Pancreas (tissue), 10 donors: ENCODE measurements at places on chromosomes 1 and 21.

DNA sequence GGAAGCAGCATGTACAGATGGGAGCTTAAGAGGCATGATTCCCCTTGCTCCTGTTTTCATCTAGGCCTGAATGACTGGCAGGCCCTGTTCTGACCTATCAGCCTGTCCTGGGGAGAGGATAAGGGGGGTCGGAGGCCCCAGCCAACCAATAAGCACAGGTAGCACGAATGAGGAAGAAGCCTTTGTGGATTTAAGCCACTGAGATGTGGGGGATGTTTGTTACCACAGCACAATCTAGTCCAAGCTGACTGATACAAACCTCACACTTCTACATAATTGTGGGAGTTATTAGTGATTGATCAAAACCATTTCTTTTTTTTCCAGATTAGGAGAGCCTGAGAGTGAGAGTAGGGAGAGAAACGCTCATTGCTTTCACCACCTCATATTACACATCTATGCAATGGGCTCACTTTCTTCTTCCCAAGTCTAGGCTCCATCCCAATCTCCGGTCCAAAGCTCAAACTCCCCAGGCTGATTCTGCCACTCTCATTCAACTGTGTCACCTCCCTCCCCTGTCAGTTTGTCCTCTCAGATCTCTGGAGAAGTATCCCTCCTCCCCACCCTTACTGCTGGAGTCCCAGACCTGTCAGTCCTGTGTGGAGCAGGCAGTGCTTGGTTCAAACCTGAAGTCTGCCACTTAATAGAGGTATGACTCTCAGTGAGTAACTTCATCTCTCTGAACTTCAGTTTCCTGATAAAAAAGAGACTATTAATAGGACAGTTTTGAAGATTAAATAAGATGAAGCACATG is 220.5 kb downstream of the PTPRU start:
- no peak overlapping the region for H3K4me3 ChIP-seq
- H3K36me3 ChIP-seq: no peaks in the 10 kb centered on the region
- no peak overlapping the region for H3K27ac ChIP-seq
- no peaks in the 10 kb centered on the region for H3K4me1 ChIP-seq
- H3K27me3 ChIP-seq: no peaks in the 10 kb centered on the region

GRCh38 chr1:12665511-12665910 is 21.6 kb downstream of the AADACL4 start:
- H3K36me3 ChIP-seq: no peaks in the 10 kb centered on the region
- no peak overlapping the region for H3K27ac ChIP-seq
- no peaks in the 10 kb centered on the region for H3K4me1 ChIP-seq
- no peak for DNase-seq
- no peak overlapping the region for H3K4me3 ChIP-seq

DNA sequence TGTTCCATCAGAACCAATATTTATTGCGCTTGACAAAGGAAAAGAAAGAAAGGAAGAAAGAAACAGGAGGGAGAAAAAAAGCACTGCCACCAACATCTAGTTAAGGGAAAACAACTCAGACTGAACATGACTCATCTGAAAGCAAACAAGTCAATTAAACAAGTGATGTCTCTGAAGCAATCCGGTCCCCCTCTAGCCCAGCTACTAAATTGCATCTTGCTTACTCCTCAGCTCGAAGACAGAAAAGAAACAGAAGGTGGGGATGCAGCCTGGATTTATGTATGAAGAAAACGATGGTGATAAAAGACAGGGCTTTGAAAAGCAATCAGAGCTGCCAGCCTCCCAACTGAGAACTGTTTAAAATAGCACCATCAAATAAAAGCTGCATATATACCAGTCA is 188.2 kb downstream of the OMA1 start:
- H3K27me3 ChIP-seq: no peaks in the 10 kb centered on the region
- no peak overlapping the region for H3K27ac ChIP-seq
- no peak overlapping the region for H3K4me3 ChIP-seq
- no peak for DNase-seq
- H3K36me3 ChIP-seq: no peaks in the 10 kb centered on the region

DNA sequence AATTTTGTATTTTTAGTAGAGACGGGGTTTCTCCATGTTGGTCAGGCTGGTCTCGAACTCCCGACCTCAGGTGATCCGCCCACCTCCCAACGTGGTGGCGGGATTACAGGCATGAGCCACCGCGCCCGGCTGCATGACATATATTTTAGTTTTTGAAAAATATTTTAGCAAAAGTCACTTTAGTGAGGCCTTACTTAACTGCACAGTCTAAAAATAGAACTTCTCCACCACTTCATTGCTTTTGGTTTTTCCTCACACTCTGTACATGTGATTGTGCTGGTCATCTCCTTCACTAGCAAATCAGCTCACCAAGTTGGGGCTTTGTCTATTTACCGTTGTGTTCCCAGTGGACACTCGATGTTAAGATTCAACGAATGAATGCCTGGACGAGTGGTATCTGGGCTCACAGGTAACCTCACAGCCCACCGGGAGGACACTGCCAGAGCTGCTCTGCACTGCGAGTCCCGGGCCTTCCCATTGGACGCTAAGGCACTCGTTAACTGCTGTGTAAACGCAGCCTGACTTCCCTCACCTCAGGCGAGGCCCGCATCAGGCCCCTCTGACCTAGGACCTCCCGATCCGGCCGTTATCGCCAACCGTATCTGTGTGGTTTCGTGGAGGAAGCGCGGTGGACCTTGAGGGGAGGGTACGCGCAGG is 14.0 kb upstream of the ZNF692 start:
- no peaks in the 10 kb centered on the region for H3K27me3 ChIP-seq
- peak overlapping the region; percentile 88 for H3K27ac ChIP-seq
- no peaks in the 10 kb centered on the region for H3K4me1 ChIP-seq
- peak; percentile 54 for DNase-seq
- H3K4me3 ChIP-seq: peak overlapping the region; percentile 46

DNA sequence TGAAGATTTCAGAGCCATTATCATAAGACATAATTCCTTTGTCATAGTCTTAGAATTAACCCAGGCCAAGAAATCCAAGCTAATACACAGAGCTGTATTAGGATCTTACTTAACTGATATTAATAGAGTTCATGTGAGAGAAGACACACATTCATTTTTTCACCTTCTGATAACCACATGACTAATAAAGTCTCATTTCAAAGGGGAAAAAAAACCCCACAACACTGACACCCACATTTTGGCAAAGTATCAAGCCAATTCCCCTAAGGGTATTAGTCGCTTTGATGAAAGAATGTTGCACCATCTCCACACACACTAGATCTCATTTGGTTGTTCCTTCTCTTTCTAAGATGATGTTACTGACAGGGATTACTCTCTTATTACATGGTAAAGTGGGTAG is 344.4 kb upstream of the ESRRG start:
- no peaks in the 10 kb centered on the region for H3K27me3 ChIP-seq
- no peak overlapping the region for H3K27ac ChIP-seq
- no peaks in the 10 kb centered on the region for H3K4me1 ChIP-seq

DNA sequence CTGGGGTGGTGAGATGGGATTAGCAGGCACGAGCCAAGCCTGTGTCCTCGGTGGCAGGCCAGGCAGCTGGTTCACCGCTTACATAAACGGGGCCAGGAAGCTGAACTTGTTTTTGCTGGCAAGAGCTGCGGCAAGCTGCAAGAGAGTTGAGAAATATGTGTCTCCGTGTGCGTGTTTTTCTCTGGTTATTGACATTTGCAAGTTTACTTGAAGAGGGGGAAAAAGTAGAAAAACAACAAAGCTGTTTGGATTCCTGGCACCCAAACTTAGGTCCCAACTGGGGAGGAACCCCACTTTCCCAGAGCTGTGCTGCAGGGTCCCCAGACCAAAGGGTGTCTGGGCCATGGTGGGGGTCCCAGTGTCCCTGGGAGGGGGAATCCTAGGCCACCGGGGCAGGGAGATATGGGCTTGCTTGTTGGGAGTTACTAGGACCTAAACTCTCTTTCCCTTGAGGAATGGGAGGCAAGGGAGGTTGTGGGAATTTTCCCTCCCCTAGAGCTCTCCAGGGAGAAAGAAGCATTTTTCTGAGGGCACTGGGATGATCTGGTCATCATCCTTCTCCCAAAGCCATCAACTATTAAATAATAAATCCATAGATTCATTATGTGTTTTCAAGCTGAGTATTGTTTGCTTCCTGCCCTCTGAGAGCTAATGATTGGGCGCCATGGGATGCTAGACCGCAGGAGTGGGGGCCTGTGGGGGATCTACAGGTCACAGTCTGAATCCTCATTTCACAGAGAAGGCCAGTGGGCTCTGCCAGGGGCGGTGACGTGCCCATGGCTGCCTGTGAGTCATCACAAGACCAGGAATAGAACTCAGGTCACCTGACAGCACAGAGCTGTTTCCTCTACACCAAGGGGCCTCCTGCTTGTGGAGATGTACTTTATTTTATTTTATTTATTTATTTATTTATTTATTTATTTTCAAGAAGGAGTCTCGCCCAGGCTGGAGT is 14.8 kb downstream of the IL6R start:
- DNase-seq: peak; percentile 90
- H3K4me3 ChIP-seq: no peak overlapping the region
- H3K27me3 ChIP-seq: no peaks in the 10 kb centered on the region
- H3K27ac ChIP-seq: peak overlapping the region; percentile 95

- H3K4me3 ChIP-seq: no peak overlapping the region
- DNase-seq: no peak
- no peaks in the 10 kb centered on the region for H3K27me3 ChIP-seq
Measured at GRCh38 chr1:111952125-111952657, 37.3 kb downstream of the KCND3 start.
